Stimulated activated CD4-positive, alpha-beta T cell treated with anti-CD3 and anti-CD28 coated beads, Interleukin-4, amount 100 ng/mL, for 4 hours (primary cell): ENCODE measurements at places on chromosomes 3 and 15.

DNA sequence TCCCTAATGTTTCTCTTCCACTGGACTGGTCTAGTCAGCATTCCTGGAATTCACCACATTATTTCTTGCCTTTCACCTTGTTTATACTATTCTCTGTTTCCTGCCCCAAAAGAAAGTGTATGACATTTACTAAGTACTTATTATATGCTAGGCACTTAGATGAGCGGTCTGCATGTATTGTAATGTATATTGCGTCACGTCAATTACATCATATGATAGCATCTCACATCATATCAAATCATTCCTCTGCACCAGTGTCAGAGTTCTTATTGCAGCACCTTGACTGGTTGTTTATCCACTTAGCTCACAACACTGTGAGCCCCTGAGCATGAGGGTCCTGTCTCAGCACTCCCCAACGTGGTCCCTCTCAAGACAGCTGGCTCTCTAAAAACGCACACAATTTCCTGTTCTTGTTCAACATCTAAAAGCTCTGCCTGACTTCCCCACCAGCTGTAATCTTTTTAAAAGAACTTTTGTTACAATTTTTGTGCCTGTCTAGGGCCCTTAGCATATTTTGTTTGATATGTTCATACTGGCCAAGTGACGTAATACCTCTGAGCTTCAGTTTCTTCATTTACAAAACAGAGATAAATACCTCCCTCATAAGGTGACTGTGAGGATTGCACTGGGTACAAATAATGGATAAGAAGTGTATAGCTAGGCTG is 58.8 kb downstream of the ARHGAP31 start:
- DNase-seq = no peak

DNA sequence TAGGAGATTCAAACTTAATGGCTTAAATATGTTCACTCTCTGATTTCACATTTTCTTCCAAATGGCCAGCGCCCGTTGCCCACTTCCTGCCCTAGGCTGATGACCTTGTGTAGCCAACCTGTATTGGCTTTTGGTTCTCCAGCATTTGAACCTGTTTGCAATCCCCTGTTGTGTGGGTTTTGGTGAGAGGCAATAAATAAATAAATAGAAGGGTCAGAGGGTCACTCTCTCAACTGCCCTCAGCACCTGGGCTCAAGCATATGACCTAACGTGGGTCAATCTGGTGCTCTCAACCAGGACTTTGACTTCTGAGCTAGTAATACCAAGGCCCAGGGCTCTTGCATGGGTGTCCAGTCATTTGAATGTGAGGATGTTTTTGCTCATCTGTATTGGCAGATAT is 1.8 kb upstream of the SRP14 start:
- DNase-seq = no peak

- DNase-seq = peak; percentile 20
These were observed 18.7 kb upstream of the PTPN9 start for GRCh38 chr15:75597667-75598341.

GRCh38 chr3:129233538-129233937 is 15.9 kb upstream of the COPG1 start:
- DNase-seq = no peak

- no peak for DNase-seq
These were observed 26.4 kb upstream of the KLF13 start for GRCh38 chr15:31300208-31300661.
